GM12864 (cell line): ENCODE measurements at places on chromosomes 7 and 10.

DNA sequence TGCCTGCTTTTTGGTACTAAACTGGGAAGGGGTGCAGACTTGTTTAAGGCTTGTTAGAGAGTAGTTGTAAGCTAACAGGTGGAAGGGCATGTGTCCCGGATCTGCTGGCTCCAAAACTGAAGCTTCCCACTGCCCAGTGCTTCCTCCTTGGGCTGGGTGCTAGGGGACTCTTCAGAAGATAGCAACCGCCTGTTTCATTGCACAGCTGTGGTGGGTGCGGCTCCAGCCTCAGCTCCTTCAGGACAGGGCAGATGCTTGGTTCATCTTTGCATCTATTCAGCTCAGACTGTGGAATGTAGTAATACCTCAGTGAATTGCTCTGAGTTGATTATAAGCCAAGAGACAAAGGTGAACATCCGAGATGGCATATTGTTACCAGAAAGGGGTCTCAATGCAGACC, 527.1 kb downstream of the TYW1 start:
- no peak for DNase-seq

DNA sequence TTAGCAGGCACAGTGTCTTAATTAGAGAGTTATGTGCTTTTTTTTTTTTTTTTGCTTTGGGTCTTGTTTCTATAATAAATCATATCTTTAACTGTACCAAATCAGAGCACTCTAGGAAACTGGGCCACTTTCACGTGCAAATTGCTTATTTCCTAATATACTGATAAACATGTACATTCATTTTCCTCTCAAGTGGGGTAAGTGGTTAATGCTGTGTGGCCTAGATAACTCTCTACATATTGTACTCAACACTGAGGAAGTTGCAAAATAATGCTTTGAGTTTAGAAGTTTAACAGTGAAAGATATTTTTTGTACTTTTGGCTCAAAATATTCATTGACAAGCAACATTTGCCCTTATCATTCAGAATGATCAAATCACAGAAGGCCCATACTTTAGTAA, 115.9 kb upstream of the IFRD1 start:
- no peak for DNase-seq

DNA sequence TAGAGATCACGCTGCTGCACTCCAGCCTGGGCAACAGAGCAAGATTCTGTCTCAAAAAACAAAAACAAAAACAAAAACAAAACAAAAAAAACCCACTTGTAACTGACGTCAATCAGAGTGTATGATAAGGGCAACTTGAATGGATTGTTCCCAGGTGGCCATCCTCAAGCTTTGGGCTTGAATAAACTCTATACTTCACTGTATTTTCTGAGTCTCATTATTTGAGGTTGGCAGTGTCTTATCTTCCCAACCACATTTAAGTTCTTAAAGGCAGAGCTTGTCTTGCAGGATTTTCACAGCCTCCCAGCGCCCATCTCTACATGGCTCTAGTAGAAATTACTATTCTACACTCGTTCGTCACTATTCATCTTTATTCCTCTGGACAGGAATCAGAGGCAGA, 5.1 kb upstream of the OAT start:
- DNase-seq = no peak

GRCh38 chr10:69851306-69851705, 49.6 kb downstream of the COL13A1 start:
- DNase-seq = no peak

GRCh38 chr7:88169717-88170320, 50.0 kb downstream of the SRI start:
- no peak for DNase-seq

GRCh38 chr7:92696584-92696983, 106.4 kb upstream of the FAM133B start:
- DNase-seq = no peak

DNA sequence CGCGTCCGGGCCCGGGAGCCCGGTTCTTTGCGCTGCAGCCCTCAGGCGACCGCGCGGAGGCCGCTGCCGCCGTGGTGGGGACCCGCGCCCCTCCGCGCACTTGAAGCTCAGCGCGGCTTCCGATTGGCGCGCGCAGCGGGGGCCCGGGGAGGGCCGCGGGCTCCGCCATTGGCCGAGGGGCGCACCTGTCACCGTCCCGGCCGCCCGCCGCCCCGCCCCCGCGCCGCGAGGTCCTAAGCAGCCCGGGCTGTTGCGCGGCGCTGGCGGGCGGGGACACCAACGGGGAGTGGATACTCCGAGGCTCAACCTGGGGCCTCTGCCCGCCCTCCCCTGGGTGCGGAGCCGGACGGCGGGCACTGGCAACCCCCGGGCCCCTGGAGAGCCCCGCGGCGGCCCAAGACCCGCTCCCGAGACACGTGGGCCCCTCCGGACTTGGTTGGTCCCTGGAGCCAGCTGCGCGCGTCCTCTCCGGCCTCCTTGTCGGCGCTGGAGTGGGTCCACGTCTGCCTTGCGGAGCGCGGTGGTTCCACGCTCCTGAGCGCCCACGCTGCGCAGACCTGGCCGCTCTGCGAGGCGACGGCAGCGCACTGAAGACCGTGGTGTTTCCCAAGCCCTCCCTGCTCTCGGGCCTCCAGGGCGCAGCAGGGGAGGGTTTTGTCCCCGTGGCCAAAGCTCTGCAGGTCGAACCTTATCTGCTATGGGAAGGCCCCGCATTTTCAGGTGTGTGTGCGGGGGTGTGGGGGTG, at the start of gene MNX1:
TSS of gene MNX1 (minus strand) at position 76 of the 745 bp plus-strand sequence. CDS start 313 bp downstream, outside the sequence.
- peak; percentile 33 for DNase-seq

DNA sequence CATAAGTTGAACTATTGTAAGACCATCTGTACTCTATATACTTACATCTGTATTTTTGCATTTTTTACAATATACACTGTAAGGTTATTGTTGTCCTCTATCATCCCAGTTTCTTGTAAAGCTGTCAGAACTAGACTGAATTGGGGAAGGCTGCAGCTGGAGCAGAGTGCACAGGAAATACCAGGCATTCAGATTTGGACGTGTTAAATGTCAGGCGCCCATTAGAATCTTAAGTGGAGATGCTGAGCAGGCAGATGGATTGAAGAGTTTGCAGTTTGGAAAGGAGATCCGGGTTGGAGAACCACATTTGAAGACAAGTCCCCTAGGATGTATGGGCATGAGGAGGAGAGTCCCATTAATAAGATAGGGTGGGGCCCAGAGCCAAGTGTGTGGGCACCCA, 40.4 kb downstream of the MTURN start:
- DNase-seq = no peak

DNA sequence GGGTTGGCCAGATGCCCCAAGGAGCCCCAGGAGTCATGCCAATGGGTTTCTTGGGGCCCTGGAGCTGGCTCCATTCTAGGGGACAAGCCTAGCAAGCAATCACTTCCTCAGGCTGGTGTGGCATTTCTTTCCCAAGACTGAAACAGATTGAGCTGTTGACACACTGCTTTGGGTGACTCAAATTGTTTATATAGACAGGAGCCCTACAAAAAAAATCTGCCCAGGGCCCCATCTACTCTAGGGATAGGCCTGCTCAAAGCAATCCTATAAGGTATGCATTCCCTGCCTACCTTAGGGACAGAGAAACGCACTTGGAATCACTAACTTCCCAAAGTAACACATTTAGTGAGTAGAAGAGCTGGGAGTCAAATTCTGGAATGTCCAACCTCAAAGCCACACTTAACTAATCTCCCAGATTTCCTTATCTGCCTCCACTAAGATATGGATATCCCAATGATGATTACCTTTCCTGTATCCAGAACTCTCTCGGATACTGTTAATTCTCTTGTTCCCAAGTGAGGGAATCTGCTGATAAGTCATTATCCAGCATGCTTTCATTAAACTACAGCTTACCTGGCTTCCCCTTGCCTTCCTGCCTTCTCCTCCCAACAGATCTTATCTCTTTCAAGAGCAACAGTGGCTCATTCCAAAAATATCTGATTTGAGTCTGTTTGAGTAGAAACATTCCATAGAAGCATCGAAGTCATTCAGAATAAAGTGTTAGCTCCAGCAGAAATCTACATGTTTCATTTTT, 3.1 kb downstream of the ABLIM1 start:
- DNase-seq = no peak

GRCh38 chr10:6938384-6938783, 358.3 kb upstream of the PRKCQ start:
- DNase-seq = no peak

GRCh38 chr10:18236756-18237155, 96.5 kb downstream of the CACNB2 start:
- DNase-seq = no peak

- DNase-seq = no peak
Observed at GRCh38 chr10:44647877-44648542, 263.1 kb upstream of the CXCL12 start.

DNA sequence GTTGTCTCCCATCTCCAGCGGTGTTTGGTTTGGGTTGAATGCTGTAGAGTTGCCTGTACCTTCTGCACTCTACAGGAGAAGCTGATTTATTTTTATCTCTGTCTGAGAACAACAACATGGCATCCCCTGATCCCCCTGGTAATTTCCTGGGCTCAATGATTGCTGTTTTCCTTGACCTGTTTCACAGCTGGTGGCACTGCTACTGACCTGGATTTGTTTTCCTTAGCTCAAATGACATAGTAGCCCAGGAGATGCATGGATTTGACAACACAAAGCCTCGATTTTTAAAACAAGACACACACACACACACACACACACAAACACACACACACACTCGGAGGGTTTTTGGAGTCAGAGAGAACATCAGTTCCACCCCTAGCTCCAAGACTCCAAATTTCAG, 301.6 kb downstream of the NRG3 start:
- DNase-seq = no peak

DNA sequence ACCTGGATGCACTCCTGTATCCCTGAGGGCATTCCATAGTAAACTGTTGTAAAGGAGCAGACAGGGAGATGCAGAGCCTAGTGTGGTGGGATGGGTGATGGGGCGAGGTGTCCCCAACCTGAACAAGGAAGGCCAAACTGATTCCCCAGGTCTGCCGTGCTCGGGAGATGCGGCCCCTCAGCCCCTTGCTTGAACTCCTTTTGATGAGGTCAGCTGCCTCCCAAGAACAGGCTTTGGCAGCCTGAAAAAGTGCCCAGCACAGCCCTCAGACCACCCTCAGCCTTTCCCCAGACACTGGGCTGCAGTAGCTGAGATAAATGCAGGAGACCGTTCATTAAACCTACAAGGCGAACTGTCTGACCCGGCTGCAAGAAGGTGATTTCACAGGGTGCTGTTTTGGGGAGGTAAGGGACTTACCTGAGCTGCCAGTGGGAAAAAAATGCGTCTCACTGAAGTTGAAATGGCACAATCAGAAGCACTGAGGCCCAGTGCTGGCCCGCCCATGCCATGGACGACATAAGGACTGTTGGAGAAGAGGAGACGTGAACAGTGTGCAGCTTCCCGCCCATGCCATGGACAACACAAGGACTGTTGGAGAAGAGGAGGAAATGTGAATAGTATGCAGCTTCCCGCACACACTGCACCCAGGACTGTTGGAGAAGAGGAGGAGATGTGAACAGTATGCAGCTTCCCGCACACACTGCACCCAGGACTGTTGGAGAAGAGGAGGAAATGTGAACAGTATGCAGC, 148.4 kb upstream of the FAM20C start:
- no peak for DNase-seq

DNA sequence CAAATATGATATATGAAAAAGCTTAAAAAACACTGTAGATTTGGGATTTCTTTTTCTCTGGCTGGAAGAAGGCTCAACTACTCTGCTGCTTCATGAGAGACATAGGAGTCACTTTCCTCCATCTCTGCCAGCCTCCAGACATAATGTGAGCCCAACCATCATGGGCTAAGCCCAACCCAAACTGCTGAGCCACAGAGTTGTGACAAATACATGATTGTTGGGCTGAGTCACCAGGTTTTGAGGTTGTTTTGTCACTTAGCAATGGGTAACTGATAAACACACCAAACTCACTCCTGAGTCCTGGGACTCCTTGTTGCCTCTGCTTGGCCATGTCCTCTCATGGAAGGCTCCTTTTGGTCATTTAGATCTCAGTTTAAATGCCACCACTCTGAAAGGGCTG, 381.8 kb upstream of the FZD8 start:
- DNase-seq = no peak

DNA sequence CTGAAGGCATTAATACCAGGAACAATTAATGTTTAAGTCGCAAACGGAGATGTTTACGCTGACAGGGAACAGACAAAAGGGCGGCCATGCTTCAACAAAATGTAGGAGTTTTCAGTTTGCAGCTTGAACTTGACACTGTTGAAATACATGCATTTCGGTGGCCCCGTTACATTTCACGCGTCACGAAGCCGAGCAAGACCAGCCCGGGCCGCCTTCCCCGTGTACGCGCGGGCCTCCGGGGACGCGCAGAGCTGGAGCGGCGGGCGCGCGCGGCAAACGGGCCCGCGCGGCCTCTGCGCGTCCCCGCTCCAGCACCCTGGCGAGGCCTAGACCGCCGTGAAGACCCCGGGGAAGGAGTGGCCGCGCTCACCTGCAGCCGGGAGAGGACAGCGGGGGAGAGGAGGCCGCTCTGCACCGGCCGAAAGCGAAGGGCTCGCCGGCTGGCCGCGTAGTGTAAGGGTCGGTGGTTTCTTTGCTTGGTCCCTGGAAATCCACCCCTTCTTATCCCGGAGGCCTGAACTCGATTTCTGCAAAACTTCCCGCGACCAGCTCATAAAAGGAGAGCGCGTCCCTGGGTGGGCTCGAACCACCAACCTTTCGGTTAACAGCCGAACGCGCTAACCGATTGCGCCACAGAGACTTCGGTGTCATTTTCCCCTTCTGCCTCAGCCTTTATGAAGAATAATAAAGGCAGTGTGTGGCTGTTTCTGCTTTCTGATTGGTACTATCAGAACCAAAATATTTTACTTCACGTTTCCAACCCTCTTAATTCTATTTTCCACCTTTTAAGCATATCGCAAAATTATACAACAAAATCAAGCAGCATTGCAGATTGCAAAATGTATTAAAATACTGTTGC, 11.4 kb upstream of the EBLN1 start:
- peak; percentile 68 for DNase-seq

GRCh38 chr10:11197266-11197712, 179.6 kb downstream of the CELF2 start:
- no peak for DNase-seq

- DNase-seq = no peak
Observed at GRCh38 chr10:29611781-29612381, 22.9 kb downstream of the SVIL start.

DNA sequence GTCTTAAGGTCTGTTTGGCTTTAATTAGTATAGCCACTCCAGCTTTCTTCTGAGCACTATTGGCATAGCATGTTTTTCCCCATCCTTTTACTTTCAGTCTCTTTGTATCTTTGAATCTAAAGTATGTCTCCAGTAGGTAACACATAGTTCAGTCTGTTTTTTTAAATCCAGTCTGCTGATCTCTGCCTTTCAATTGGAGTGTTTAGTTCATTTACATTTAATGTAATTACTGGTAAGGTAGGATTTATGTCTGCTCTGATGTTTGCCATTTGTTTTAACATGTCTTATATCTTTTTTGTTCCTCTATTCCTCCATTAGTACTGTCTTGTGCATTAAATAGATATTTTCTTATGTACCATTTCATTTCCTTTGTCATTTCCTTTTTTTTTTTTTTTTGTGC, 72.5 kb downstream of the EXOC6 start:
- DNase-seq = no peak

- DNase-seq = no peak
Observed at GRCh38 chr7:3722396-3722922, 421.4 kb downstream of the SDK1 start.

GRCh38 chr7:158353606-158354570, 233.7 kb downstream of the PTPRN2 start:
- DNase-seq = no peak

GRCh38 chr10:125007436-125007835, 65.5 kb downstream of the ZRANB1 start:
- no peak for DNase-seq

- no peak for DNase-seq
Observed at GRCh38 chr7:105723572-105723971, 142.3 kb upstream of the EFCAB10 start.
